ENCODE measurements at places on chromosomes 5 and 9.

DNA sequence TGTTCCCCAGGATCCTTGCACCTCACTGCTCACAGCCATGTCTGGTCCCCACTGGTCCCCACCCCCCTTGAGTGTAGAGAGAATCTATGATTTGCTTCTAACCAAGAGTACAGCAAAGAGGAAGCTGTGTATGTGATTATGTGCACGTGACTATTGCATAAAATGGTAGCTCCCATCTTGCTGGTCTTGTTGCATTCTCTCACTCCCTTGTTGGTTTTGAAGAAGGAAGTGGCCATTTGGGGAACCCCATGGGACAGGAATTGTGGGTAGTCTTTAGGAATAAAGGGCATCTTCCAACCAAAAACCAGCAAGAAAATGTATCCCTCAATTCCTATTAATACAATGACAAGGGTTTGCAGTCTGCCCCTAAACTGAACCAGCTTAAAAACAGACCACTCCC, 5.2 kb upstream of the FCN2 start:
- DNase-seq: no peak

GRCh38 chr9:113624721-113625120, 161.2 kb downstream of the RGS3 start:
- DNase-seq: no peak

DNA sequence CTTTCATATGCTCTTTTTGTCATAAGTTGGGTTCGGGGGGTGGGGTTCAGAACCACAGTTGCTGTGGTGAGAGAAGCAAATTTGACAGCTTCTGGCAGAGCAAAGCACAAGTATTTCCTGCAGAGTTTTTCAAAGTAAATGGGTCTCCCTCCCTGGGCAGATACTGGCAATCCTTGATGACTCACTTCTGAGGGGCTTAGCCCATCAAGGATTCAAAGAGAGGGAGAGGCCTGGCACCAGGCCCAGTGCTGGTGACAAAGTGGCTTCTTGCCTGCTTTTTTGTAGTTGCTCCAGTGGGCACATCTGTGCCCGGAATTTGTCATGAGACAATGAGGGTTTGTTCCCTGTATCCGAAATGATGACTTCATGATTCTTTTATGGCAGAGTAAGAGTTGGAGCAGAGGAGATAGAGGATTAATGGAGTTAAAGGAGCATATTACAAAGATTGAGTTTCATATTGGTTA, 46.6 kb upstream of the TNC start:
- no peak for DNase-seq

GRCh38 chr9:137924169-137924568, 46.6 kb downstream of the CACNA1B start:
- no peak for DNase-seq

DNA sequence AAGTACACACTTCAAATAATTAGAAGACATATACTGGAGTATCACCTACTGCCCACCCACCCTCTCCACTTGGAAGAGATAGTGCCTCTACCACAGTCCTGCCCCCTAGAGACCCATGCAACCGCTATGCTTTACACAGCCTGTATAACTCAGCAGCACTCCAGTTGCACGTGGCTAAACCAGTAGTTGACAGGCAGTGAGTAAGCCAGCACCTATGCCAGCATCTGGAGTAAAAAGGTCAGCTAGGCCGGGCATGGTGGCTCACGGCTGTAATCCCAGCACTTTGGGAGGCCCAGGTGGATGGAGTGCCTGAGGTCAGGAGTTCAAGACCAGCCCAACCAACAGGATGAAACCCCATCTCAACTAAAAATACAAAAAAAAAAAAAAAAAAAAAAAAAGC, 356.4 kb downstream of the NR2F1-AS1 start:
- DNase-seq: no peak

DNA sequence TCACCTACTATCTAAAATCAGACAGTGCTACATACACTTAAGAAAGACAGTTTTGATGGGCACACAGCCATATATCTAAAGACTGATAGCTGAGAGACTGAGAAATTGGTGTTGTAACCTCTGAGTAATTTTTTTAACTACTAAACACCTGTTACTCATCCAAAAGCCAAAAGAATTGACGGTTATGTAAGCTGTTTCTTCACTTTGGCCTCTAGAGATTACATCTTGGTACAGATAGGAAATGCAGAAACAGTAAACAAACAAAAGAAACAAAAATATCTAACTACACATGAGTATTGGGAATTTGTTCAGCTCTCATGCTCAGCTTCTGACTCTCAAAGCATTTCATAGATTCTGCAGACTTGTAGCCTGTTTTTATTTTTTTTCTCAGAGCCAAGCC, 152.1 kb upstream of the GAS1 start:
- DNase-seq: no peak

- DNase-seq: no peak
These were observed 351.5 kb upstream of the KLF9 start for GRCh38 chr9:70765946-70766345.

DNA sequence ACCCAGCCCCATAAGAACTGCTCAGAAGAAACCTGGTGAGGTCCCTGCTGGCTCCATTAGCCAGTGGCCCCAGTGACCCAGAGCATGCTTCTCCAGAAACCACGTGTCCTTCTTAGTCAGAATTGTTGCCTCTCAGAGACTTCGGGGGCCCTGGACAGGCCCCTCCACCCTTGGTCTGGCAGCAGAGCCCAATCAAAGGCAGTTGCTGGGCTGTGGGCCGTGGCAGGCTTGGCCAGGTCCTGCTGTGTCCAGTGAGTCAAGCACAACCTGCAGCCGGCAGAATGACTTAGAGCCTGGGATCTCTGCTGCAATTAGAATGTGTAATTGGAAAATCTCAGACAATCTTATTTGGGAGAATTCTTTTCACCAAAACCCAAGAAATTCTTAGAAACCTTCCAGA, 502.0 kb upstream of the KLF4 start:
- DNase-seq: no peak

- DNase-seq: no peak
These were observed 13.5 kb upstream of the NUP214 start for GRCh38 chr9:131111854-131112311.

DNA sequence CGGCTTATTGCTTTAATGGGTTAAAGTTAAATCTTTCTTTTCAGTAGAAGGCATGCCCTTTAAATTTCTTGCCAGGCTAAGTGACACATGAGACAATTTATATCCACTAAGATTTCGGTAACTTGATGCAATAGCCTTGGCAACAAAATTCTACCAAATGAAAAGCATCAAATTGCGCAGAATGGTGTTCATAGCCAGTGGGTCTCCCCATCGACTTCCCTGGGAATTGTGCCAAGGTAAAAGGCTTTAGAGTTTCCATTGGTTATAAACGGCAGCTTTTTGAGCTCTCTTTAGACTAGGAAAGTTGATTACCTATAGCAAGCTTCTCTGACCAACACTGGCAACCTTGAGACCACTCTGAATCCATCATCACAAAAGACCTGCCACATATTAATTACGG, 358.4 kb downstream of the ARRDC3 start:
- DNase-seq: no peak

GRCh38 chr5:122419142-122419894, 107.3 kb downstream of the SNCAIP start:
- DNase-seq: no peak

GRCh38 chr5:122219436-122220166, 90.3 kb downstream of the ZNF474 start:
- DNase-seq: no peak
